A549 treated with RU486 at 1 μM for 4 hours (cell line): ENCODE measurements at places on chromosomes 1 and 21. TPM values are rescaled to one million over a fixed set of nuclear protein-coding genes. Genes with fewer than 3 reads are reported as not detected.

The HEYL gene
- total RNA-seq = 2.8 to 3.6 TPM (median 3.4 TPM) in 5 replicates

The RAB25 gene
- 0.24 TPM in 1 of 5 replicates, not detected in the others for total RNA-seq

The SELL gene
- 0.10 to 0.27 TPM (median 0.25 TPM) in 4 of 5 replicates, not detected in the other for total RNA-seq

The MRPS6 gene
- 40.3 to 51.2 TPM (median 44.6 TPM) in 5 replicates for total RNA-seq

The GPR61 gene
- total RNA-seq = not detected in 5 replicates

The AMPD1 gene
- not detected in 5 replicates for total RNA-seq

The DIRAS3 gene
- total RNA-seq = 0.86 to 1.4 TPM (median 1.3 TPM) in 5 replicates

The ADGRL2 gene
- 8.1 to 15.7 TPM (median 13.7 TPM) in 5 replicates for total RNA-seq

The TRIM67 gene
- 0.10 to 0.32 TPM (median 0.19 TPM) in 5 replicates for total RNA-seq

The CDC14A gene
- total RNA-seq = 1.9 to 3.1 TPM (median 2.7 TPM) in 5 replicates

The CFHR3 gene
- 0.10 to 0.18 TPM in 2 of 5 replicates, not detected in the others for total RNA-seq

The ZCCHC17 gene
- 24.1 to 26.7 TPM (median 24.9 TPM) in 5 replicates for total RNA-seq

The TIAM1 gene
- 0.33 to 0.75 TPM (median 0.66 TPM) in 5 replicates for total RNA-seq

The EXTL1 gene
- not detected in 5 replicates for total RNA-seq

The RBM11 gene
- total RNA-seq = not detected in 5 replicates

The FAM3B gene
- not detected in 5 replicates for total RNA-seq

The FNDC5 gene
- total RNA-seq = 0.38 to 0.95 TPM (median 0.76 TPM) in 5 replicates

The ZNF683 gene
- total RNA-seq = not detected in 5 replicates

The ADGRL4 gene
- total RNA-seq = not detected in 5 replicates

The KRTAP12-1 gene
- not detected in 5 replicates for total RNA-seq

The RGSL1 gene
- total RNA-seq = not detected in 5 replicates

The UQCRHL gene
- 5.8 to 9.1 TPM (median 7.7 TPM) in 5 replicates for total RNA-seq

The OR2M2 gene
- total RNA-seq = not detected in 5 replicates

The KRTAP23-1 gene
- total RNA-seq = not detected in 5 replicates

The FCRL2 gene
- total RNA-seq = not detected in 5 replicates

The NMNAT2 gene
- 0.54 to 1.0 TPM (median 0.71 TPM) in 5 replicates for total RNA-seq

The PLA2G2F gene
- total RNA-seq = not detected in 5 replicates

The LEMD1 gene
- total RNA-seq = not detected in 5 replicates

The ELAVL4 gene
- not detected in 5 replicates for total RNA-seq

The HTR1D gene
- total RNA-seq = 10.8 to 12.6 TPM (median 11.8 TPM) in 5 replicates

The ADAMTSL4 gene
- total RNA-seq = 2.4 to 4.3 TPM (median 2.8 TPM) in 5 replicates

The EVA1B gene
- 8.4 to 21.8 TPM (median 20.0 TPM) in 5 replicates for total RNA-seq

The OLIG2 gene
- not detected in 5 replicates for total RNA-seq

The MIXL1 gene
- total RNA-seq = 0.05 to 0.13 TPM in 2 of 5 replicates, not detected in the others

The IL24 gene
- 0.17 to 0.35 TPM (median 0.30 TPM) in 5 replicates for total RNA-seq

The SPRR1B gene
- total RNA-seq = not detected in 5 replicates

The CDCA8 gene
- total RNA-seq = 46.5 to 51.6 TPM (median 50.2 TPM) in 5 replicates

The GFI1 gene
- total RNA-seq = 0.20 to 0.49 TPM (median 0.21 TPM) in 5 replicates

The TFF2 gene
- 0.47 TPM in 1 of 5 replicates, not detected in the others for total RNA-seq

The STIL gene
- 8.0 to 11.0 TPM (median 10.6 TPM) in 5 replicates for total RNA-seq

The LCK gene
- 0.05 to 0.08 TPM in 2 of 5 replicates, not detected in the others for total RNA-seq

The PIGK gene
- 12.2 to 29.3 TPM (median 20.1 TPM) in 5 replicates for total RNA-seq

The TNNI3K gene
- total RNA-seq = not detected in 5 replicates

The MAB21L3 gene
- total RNA-seq = not detected in 5 replicates
